DMS53 (cell line): ENCODE measurements at places on chromosomes 5 and 9.

GRCh38 chr9:110077925-110078324 lies 130.0 kb downstream of the C9orf152 start:
- DNase-seq: no peak

GRCh38 chr9:120438836-120439546 lies 141.0 kb downstream of the CDK5RAP2 start:
- peak; percentile 58 for DNase-seq

DNA sequence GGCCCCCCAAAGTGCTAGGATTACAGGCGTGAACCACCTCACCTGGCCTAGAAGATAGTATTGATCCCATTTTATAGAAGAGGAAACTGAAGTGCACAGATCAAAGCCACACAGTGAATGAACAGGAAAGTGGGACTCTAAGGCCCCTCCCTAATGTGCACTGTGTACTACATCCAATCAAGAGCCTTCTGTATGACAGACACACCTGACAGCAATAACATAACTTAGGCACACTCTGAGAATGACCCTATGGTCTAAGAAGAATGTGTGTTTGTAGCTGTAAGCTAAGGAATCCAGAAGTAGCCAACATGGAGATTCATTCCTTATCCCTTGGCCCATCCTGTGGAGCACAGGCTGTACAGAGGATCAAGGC lies 271.2 kb downstream of the SMARCA2 start:
- no peak for DNase-seq

GRCh38 chr5:146425023-146425422 lies 22.1 kb upstream of the TCERG1 start:
- peak; percentile 8 for DNase-seq

GRCh38 chr5:74934949-74935751 lies 69.0 kb upstream of the FAM169A start:
- DNase-seq: peak; percentile 49

DNA sequence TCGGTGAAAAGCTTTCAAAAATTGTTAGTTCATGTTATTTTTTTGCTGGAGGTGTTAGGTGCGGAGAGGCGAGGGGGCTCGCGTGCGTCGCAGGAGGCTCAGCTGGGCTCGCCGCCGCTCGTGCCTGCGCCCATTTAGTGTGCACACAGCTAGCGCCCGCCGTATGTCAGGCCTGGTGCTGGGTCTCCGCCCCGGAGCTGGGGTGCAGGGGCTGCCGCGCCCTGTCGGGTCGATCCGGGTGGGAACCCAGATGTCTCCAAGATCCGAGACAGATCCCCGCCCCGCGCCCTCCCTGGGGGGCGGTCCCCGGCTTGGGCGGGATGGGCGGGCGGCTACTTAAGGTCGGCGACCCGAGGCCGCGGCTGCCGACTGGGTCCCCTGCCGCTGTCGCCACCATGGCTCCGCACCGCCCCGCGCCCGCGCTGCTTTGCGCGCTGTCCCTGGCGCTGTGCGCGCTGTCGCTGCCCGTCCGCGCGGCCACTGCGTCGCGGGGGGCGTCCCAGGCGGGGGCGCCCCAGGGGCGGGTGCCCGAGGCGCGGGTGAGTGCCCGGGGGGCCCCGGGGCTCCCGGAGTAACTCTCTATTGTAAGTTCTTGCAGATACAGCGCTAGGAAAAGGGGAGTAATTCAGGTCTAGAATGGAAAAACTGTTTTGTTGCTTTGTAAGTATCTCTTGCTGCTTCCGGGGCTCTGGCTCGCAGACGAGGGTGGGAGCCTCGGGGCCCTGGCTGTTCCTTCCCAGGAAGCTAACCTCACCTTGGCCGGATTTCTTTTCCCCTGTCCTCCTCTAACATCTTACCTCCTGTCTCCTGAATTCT lies 31.7 kb downstream of the GSN start:
- peak; percentile 74 for DNase-seq

DNA sequence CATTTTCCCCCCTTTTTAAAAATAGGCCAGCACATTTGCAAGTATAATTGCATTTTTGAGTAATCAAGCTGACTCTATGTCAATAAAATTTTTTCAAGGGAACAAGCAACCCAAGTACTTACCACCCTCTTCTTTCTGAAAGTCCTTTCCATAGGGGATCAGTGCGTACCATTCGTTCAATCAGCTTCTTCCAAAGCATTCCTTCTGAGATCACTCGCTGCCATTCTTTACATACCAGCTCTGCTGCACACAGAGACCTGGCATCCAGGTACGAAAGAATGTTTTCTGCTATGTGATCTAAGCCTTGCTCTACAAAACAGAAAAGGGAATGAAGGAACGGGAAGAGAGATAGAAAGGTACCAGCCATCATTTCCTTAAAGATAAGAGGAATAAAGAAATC lies 106.6 kb downstream of the FBXW11 start:
- DNase-seq: no peak

DNA sequence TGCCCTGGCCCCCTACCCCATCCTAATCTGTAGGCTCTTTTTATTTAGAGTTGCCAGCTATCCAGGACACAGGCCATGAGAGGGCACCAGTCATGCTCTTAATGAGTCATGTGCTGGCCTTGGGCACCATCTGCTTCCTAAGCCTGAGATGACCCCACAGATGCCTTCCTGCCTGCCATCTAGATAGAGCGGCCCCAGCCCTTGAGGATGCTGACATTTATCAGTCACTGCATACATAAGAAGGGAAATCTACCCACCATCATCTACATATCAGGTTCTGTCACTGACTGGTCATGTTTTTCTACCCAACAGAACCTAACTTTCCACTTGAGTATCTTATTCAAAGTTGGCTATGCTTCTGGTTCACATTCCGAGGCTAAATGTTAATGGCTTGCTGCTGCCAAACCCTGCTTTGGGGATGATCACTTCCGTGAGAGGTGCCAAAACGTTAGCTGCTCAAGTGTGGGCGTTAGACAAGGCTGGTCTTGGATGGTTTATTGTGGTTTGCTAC lies 49.9 kb upstream of the TTC23L start:
- DNase-seq: peak; percentile 26

GRCh38 chr5:92421942-92422341 lies 1038.8 kb upstream of the ARRDC3 start:
- DNase-seq: peak; percentile 31

DNA sequence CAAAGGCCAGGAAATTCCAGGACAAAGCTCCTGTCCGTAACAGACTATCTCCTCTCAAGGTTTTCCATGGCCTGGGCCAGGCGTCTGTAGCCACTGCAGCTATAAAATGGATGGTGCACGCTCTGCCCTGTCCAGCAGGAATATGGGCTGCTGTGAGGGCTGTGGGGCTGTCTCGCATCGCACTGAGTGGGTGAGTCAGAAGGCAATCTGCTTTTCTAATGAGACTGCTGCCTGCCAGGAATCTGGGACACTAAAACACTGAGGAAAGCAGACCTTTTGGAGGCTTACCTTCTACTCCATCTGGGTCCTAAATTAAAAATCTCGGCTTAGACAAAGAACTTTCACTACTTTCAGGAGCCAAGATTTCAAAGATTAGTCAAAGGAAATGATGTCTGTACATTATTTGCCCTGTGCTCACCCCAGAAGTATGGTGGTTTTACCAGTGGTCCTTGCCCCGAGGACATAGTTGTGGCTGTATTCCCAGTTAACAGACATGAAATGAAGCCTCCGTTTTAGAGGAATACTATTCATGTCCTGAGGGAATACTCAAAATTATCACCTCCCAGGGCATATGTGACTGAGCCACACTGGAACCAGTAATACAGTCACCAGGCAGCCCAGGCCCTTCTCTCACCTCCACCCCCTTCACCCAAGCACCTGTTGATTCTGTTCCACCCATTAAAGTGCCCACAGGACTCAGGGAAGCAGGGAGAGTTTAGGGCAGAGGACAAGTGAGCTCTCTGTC lies 56.4 kb downstream of the PFDN1 start:
- no peak for DNase-seq

GRCh38 chr5:57225553-57225952 lies 51.7 kb downstream of the GPBP1 start:
- DNase-seq: no peak

GRCh38 chr9:8456344-8456743 lies 656.8 kb upstream of the DMAC1 start:
- no peak for DNase-seq

DNA sequence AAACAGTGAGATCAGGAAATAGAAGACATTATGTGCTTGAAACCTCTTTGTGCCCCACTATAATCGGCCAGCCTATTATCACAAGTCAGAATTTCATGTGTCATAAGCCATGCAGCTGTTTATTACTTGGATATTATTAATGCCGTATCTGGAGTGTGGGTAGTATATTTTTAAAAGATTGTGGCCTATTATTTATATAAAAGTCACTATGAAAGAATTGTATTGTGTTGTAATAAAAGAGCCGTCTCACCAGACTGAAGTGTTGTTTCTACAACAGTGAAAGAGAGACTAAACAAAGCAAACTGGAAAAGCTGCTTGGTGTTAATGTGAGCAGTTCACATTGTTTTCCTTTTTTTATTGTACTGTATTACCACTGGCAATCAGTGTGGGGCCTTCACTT lies 449.1 kb downstream of the PSAT1 start:
- DNase-seq: no peak

DNA sequence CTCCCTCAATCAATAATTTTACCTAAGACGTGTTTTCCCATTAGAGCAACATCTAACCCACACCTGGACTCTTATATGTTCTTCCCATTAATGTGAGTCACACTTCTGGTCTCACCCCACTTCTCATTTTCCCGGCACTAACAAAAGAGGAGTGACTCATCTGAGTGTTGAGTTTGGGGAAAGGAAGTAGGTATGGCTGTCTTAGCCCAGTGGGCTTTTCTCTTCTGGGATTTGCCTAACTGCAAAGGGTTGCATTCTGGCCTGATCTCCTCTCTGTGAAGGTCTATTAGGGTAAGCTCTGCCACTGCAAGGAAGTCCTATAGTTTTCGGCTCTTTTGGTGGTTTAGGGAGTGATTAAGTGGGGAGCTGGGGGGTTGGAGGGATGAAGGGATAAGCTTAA lies 195.6 kb downstream of the KIAA0825 start:
- peak; percentile 93 for DNase-seq

DNA sequence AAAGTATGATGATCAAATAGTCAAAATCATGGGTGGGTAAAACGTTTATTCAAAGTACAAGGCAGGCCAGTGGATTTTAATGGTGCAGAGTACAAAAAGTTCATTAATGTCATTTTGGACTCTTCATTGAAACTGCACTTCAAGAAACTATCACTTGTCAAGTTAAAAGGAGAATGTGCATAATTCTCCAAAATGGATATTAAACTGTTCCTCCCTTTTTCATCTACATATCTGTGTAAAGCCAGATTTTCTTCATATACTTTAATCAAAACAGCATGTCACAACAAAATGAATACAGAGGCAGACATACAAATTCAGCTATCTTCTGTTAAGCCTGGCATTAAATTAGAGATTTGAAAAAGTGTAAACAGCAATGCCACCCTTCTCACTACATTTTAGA lies 401.6 kb downstream of the NR2F1-AS1 start:
- no peak for DNase-seq

GRCh38 chr5:102229685-102230084 lies 66.4 kb downstream of the SLCO4C1 start:
- no peak for DNase-seq

GRCh38 chr5:102314328-102314727 lies 18.2 kb upstream of the SLCO4C1 start:
- DNase-seq: peak; percentile 51

- no peak for DNase-seq
Measured at GRCh38 chr5:142924135-142924883, 154.1 kb downstream of the ARHGAP26 start.

DNA sequence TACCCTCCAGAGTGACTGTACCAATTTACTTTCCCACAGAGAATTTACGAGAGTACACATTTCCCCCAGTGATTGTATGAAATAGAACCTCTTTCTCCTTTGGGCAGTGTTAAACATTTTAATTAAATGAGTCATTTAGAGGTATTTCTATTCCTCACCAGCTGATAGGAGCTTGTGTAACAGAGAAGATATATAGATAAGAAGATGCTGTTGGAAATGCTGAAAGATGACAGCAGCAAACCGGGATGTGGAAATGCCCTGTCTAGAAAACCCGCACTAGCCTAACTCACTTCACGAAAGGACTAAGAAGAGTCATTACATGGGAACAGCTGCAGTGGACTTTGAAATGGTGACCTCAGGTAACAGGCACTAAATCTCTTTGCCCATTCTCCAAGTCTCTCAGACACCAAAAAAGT lies 68.3 kb downstream of the LPAR1 start:
- no peak for DNase-seq

GRCh38 chr9:73116880-73117279 lies 34.8 kb upstream of the ANXA1 start:
- no peak for DNase-seq

DNA sequence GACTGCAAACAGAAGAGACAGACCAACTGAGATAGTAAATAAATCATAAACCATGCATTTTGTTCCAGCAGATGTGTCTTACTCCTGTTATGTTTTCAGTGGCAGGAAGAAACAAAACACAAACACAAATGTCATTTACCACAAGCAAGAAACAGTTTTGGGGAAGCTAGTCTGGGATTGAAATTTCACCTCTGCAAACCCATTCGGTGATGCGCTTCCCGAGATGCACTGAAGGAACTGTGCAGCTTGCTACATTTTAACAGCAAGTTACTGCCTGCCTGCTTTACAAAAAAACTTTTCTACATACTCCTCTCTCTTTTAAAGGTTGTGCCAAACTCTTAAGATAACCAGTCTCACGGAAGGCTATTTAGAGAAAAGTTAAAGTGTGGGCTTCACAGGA lies 3.2 kb downstream of the MACROH2A1 start:
- DNase-seq: no peak

- DNase-seq: peak; percentile 59
Measured at GRCh38 chr9:132644251-132644650, 25.5 kb downstream of the DDX31 start.

DNA sequence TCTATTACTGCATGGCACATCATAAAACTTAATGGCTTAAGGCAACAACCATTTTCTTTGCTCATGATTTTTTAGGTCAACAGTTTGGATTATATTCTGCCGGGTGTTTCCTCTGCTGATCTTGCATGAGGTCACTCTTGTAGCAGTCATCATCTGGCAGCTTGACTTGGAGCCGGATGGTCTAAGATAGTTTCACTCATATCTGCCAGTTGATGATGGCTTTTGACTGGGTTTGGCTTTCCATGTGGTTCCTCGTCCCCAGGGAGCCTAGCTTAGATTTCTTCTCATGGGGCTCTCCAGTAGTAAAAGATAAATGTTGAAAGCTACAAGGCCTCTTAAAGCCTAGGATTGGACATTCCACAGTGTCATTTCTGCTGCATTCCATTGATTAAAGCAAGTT lies 27.4 kb downstream of the LNPEP start:
- DNase-seq: no peak

GRCh38 chr5:90488791-90489190 lies 14.1 kb downstream of the POLR3G start:
- no peak for DNase-seq

DNA sequence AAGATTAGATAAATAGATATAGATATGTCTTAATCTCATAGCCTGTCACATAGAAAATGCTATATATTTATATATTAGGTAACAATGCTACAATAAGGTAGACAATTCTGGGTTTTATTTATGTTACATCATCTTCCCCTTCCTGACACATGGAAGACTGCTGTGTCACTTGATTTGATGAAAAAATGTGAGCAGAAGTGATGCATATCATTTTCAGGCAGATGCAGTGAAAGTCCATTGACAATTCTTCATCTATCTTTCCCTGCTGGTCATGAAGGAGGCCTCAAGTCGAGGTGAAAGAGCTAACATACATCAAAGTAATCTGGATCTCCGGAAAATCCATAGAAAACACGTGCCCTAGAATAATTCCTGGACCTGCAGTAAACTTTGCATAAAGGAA lies 57.8 kb upstream of the CHD1 start:
- DNase-seq: no peak

- no peak for DNase-seq
Measured at GRCh38 chr9:75389101-75389500, 300.8 kb downstream of the OSTF1 start.

GRCh38 chr9:129263836-129264235 lies 85.8 kb upstream of the IER5L start:
- DNase-seq: no peak
